ENCODE measurements at places on chromosomes 12 and 14. TPM values are rescaled to one million over a fixed set of nuclear protein-coding genes. Genes with fewer than 3 reads are reported as not detected.

Gene CPNE6
- total RNA-seq, result 1.5 TPM

Gene NRXN3
- 6.7 TPM for total RNA-seq

Gene CLBA1
- total RNA-seq, result 17.3 TPM

Gene TBX5
- total RNA-seq, result 0.10 TPM

Gene MIPOL1
- 30.8 TPM for total RNA-seq

Gene LGR5
- 1.6 TPM for total RNA-seq

Gene CACNA1C
- total RNA-seq, result 30.1 TPM

Gene STYK1
- 13.2 TPM for total RNA-seq

Gene TMEM253
- 1.6 TPM for total RNA-seq

Gene EPYC
- total RNA-seq, result not detected

Gene GCH1
- 13.8 TPM for total RNA-seq

Gene CAPS2
- total RNA-seq, result 11.4 TPM

Gene AREL1
- 40.8 TPM for total RNA-seq

Gene HECTD1
- total RNA-seq, result 212 TPM

Gene ACVR1B
- total RNA-seq, result 40.6 TPM

Gene SYNE3
- total RNA-seq, result 14.4 TPM

Gene OSGEP
- 39.7 TPM for total RNA-seq

Gene ZNF384
- total RNA-seq, result 63.4 TPM

Gene PTPRB
- total RNA-seq, result 28.6 TPM

Gene BATF
- total RNA-seq, result 19.4 TPM

Gene IFNG-AS1
- total RNA-seq, result 0.49 TPM

Gene C1S
- total RNA-seq, result 293 TPM

Gene GPR84
- total RNA-seq, result 0.34 TPM

Gene AMDHD1
- total RNA-seq, result 0.39 TPM

Gene RBP5
- 7.5 TPM for total RNA-seq

Gene LRCOL1
- total RNA-seq, result not detected

Gene TRMT5
- total RNA-seq, result 21.8 TPM

Gene TSFM
- total RNA-seq, result 32.9 TPM

Gene SLC41A2
- total RNA-seq, result 7.8 TPM

Gene SLC35E3
- 13.4 TPM for total RNA-seq

Gene SRGAP1
- total RNA-seq, result 15.8 TPM

Gene FAM222A
- total RNA-seq, result 0.73 TPM

Gene ATF1
- 34.4 TPM for total RNA-seq

Gene LRRC9
- total RNA-seq, result 0.08 TPM

Gene EEA1
- 46.3 TPM for total RNA-seq

Gene FLRT2
- total RNA-seq, result 25.5 TPM

Gene GALNT8
- total RNA-seq, result 0.70 TPM

Gene SIVA1
- 56.5 TPM for total RNA-seq

Gene PDZRN4
- total RNA-seq, result 13.9 TPM

Gene PTPN21
- total RNA-seq, result 20.3 TPM

Gene FITM1
- 0.55 TPM for total RNA-seq

Gene TAMALIN
- 50.7 TPM for total RNA-seq

Gene TOMM20L
- not detected for total RNA-seq

Gene LALBA
- not detected for total RNA-seq

Gene INHBE
- 0.23 TPM for total RNA-seq

Gene IRAK3
- total RNA-seq, result 23.1 TPM

Gene ERH
- 219 TPM for total RNA-seq

Gene GARIN6
- total RNA-seq, result not detected

Gene SERPINA5
- total RNA-seq, result 4.4 TPM

Gene SCN8A
- 2.2 TPM for total RNA-seq

Gene FIGNL2
- 0.91 TPM for total RNA-seq

Gene DLK1
- 0.39 TPM for total RNA-seq

Gene PCED1B
- total RNA-seq, result 22.1 TPM

Gene FICD
- 6.4 TPM for total RNA-seq

Gene WSCD2
- total RNA-seq, result 43.7 TPM
